ENCODE measurements at places on chromosomes 2 and 18.

- no peak for DNase-seq
Measured at GRCh38 chr2:44200759-44201158, 32.1 kb downstream of the PPM1B start.

GRCh38 chr2:15498554-15498953 lies 62.6 kb downstream of the NBAS start:
- no peak for DNase-seq

DNA sequence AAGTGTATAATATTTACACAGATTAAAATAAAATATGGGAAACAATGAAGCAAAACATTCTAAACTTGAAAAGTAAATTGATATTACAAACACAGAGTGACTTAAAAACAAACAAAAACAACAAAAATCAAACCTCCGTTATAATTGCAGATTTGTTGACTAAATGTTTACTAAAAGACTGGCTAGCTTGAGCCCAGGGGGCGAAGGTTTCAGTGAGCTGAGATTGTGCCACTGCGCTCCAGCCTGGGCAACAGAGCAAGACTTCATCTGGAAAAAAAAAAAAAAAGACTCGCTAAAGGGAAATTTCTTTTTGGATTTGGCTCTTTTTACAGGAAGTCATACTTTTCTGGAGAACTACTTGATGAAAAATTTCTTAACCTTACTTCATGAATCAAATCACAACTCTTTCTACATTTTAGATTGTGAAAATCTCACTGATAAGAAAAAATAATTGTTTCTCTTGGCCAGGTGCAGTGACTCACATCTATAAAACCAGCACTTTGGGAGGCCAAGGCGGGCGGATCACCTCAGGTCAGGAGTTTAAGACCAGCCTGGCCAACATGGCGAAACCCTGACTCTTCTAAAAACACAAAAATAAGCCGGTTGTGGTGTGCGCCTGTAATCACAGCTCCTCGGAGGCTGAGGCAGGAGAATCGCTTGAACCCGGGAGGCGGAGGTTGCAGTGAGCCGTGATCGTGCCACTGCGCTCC lies 9.7 kb downstream of the TFPI start:
- DNase-seq, result no peak

GRCh38 chr2:192000196-192000980 lies 153.5 kb upstream of the CAVIN2 start:
- DNase-seq, result no peak

- no peak for DNase-seq
Measured at GRCh38 chr2:236843161-236843968, 242.3 kb upstream of the COPS8 start.

DNA sequence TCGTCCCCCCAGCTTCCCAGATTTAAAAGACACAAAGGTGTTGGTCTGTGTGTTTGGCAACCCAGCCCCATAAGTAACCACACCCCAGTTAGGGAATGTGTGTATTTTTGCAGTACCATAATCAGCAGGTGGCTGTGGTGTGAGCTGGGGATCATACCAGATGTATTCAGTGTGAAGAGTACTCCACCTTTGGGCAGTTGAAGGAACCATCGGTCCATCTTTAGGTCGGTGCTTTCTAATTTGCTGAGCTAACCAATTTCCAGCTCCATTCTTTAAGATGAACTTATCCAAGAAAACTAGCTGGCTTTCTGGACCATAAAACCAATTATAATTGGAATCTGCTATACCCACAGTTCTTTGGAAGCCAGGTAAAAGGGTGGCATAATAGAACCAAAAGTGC lies 3.2 kb downstream of the DSEL start:
- peak; percentile 17 for DNase-seq

GRCh38 chr2:40343902-40344301 lies 108.0 kb downstream of the SLC8A1 start:
- no peak for DNase-seq

DNA sequence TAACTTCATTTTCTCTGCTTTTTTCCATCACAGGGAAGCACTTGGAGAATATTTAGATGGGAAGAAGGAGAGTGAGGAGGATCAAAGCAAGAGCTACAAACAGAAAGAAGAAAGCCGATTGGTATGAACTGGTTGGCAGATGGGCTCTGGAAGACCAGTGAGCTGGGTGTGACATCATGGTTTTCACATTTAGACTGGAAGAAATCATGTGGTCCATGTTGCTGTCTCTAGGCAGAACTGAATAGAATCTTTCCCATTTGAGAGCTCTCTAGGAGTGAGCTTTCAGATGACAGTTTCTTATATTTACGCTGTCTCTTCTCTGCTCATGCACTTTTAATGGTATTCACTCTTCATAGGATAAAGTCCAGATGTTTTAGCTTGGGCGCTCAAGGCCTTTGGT lies 12.6 kb downstream of the DRC1 start:
- DNase-seq, result no peak

- DNase-seq, result no peak
Measured at GRCh38 chr2:221610255-221610654, 38.2 kb upstream of the EPHA4 start.

DNA sequence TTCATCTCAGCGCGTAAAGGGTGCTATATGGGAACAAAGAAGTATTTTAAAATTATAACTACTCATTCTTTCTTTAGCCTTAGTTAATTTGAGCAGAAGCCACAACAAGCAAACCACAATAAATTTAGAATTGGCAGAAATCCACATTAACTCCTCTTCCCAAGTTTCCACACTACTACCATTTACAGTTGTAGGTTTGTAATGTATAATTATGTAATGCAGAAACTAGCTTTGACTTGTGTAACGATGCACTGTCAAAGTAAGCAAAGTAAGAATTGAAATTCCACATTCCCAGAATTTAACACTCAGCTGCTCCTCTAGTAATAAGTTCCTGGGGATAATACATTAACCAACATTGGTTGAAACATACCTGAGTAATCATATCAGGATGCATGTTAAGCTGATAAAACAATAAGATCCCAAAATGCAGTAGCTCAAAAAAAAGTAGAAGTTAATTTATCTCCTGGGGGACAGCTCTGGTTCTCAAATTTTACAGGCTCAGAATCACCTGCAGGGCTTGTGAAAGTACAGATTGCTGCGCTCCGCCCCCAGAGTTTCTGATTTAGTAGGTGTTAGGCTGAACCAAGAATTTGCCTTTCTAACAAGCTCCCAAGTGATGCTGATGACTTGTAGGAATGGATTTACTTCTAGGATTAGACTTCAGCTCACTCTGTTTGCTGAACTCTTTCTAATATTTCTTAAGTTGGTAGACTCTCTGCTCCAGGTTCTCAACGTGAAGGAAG lies 9.9 kb downstream of the GRP start:
- no peak for DNase-seq

GRCh38 chr2:121790276-121790956 lies 35.0 kb downstream of the TSN start:
- DNase-seq, result no peak

- DNase-seq, result no peak
Measured at GRCh38 chr2:177242121-177242987, 22.2 kb downstream of the NFE2L2 start.

- no peak for DNase-seq
Measured at GRCh38 chr18:45517181-45517741, 98.0 kb upstream of the SLC14A2 start.

DNA sequence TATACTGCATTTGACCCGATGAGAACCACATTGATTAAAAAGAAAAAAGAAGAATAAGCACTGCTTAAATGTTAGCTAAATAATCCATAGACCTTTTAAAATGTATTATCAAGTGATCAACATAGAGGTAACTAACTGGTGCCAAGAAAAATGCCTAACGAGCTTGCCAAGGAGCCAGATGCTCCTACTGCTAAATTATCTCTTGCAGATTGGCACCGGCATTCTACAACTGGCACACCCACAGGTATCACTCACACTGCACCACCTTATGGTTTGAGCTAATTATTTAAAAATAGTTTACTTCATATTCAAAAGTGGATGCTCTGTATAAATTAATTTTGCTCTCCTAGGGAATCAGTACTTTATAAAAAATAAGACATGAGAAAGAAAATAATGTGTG lies 341.6 kb upstream of the CDH7 start:
- no peak for DNase-seq

GRCh38 chr18:79534356-79534755 lies 138.6 kb downstream of the NFATC1 start:
- DNase-seq, result no peak

- DNase-seq, result no peak
Measured at GRCh38 chr2:215601990-215602721, 166.3 kb upstream of the FN1 start.

- DNase-seq, result no peak
Measured at GRCh38 chr2:223860809-223861738, 23.7 kb upstream of the AP1S3 start.

GRCh38 chr2:36589230-36589630 lies 8.7 kb downstream of the FEZ2 start:
- DNase-seq, result no peak

DNA sequence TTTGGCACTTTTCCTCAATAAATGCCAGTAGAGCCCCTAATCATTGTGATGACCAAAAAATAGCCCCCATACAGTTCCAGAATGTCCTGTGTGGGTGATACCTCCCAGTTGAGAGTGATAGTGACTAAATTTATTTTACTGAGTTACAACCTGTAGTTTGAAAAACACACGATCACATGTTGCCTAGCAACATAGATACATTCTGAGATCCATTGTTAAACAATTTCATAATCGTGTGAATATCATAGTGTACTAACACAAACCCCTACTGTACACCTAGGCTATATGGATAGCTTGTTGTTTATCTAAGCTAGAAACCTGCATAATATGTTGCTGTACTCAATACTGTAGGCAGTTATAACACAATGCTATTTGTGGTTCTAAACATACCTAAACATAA lies 30.6 kb downstream of the KCMF1 start:
- no peak for DNase-seq

GRCh38 chr18:42261731-42262130 lies 306.7 kb downstream of the PIK3C3 start:
- no peak for DNase-seq

- DNase-seq, result no peak
Measured at GRCh38 chr2:25056098-25056821, 14.4 kb downstream of the EFR3B start.

DNA sequence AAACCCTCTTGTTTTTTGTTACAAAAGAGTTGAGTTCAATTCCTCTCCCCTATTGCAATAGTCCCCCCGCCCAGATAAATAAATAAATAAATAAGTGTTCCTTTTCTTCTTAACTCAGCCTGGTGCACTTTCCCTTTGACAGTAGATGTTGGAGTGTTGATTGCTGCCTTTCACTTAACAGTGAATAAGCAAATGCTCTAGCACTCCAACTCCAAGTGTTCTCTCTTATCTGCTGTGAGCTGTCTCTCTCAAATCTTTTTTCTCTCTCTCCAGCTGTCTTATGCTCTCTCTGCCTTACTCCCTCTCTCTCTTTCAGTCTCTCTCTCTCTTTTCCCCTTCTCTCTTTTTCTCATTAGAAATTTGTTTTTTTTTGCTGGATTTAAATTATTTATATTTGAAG lies 216.7 kb downstream of the TMX3 start:
- no peak for DNase-seq

GRCh38 chr2:75709297-75709696 lies 1.4 kb downstream of the GCFC2 start:
- no peak for DNase-seq

DNA sequence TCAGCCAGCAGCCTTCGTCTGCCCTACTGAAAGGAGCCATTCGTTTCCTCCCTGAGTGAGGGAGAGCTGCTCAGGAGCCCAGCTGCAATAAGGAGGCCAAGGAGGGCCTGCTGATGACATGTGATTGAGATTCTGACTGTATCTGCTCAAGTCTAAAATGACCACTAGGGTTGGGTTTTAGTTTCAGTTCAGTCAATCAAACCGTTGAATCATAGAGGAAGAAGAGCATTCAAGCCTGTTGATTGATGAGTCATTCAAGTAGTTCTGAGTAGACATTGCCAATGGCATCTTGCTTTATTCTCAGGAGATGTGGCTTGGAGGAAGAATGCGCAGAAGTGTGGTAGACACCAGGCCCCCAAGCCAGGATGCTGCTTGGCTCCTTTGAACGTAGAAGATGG lies 19.9 kb upstream of the BCL2L11 start:
- DNase-seq, result peak; percentile 12

Data from CD4-positive, alpha-beta T cell treated with Interleukin-21 for 1 hour (primary cell).